ENCODE measurements at places on chromosomes 7 and 10. TPM values are rescaled to one million over a fixed set of nuclear protein-coding genes. Genes with fewer than 3 reads are reported as not detected.

Gene PVRIG
- 9.2 TPM for polyA plus RNA-seq

Gene FEZF1
- polyA plus RNA-seq: not detected

Gene IFIT2
- 7.1 TPM for polyA plus RNA-seq

Gene CLCN1
- polyA plus RNA-seq: 0.22 TPM

Gene METTL27
- polyA plus RNA-seq: 13.0 TPM

Gene SEMA3A
- polyA plus RNA-seq: 14.7 TPM

Gene RPEL1
- not detected for polyA plus RNA-seq

Gene FKBP6
- polyA plus RNA-seq: 0.64 TPM

Gene ACSM6
- polyA plus RNA-seq: 0.14 TPM

Gene NRCAM
- polyA plus RNA-seq: 24.8 TPM

Gene TMEM225B
- 1.4 TPM for polyA plus RNA-seq

Gene DRGX
- polyA plus RNA-seq: not detected

Gene STEAP2
- polyA plus RNA-seq: 18.9 TPM

Gene ADAM12
- polyA plus RNA-seq: 19.7 TPM

Gene LRIT1
- polyA plus RNA-seq: not detected

Gene C10orf143
- 7.1 TPM for polyA plus RNA-seq

Gene GSAP
- polyA plus RNA-seq: 20.6 TPM

Gene YKT6
- polyA plus RNA-seq: 77.7 TPM

Gene HSPA12A
- 48.7 TPM for polyA plus RNA-seq

Gene ACHE
- 5.3 TPM for polyA plus RNA-seq

Gene GPC2
- 16.6 TPM for polyA plus RNA-seq

Gene NDUFB2
- 212 TPM for polyA plus RNA-seq

Gene ALOX5
- 6.4 TPM for polyA plus RNA-seq

Gene PDE1C
- 5.0 TPM for polyA plus RNA-seq

Gene MMD2
- polyA plus RNA-seq: not detected

Gene TAS2R60
- not detected for polyA plus RNA-seq

Gene NUDT13
- polyA plus RNA-seq: 10.4 TPM

Gene SEC61A2
- 25.7 TPM for polyA plus RNA-seq

Gene CALML3
- not detected for polyA plus RNA-seq

Gene SORBS1
- polyA plus RNA-seq: 28.2 TPM

Gene ADIRF
- polyA plus RNA-seq: 20.8 TPM

Gene MYOF
- polyA plus RNA-seq: 32.5 TPM

Gene C10orf67
- 2.2 TPM for polyA plus RNA-seq

Gene WNT16
- polyA plus RNA-seq: 0.04 TPM

Gene STEAP4
- 0.14 TPM for polyA plus RNA-seq

Gene SUN3
- polyA plus RNA-seq: 0.26 TPM

Gene NODAL
- polyA plus RNA-seq: 0.44 TPM

Gene REEP3
- 26.5 TPM for polyA plus RNA-seq

Gene ZC3HAV1L
- polyA plus RNA-seq: 17.3 TPM

Gene PON1
- 1.9 TPM for polyA plus RNA-seq

Gene CPA2
- polyA plus RNA-seq: 0.58 TPM

Gene ATP5MK
- 196 TPM for polyA plus RNA-seq

Gene SPDYE3
- 10.4 TPM for polyA plus RNA-seq

Gene CACUL1
- polyA plus RNA-seq: 35.1 TPM

Gene STRIP2
- 2.0 TPM for polyA plus RNA-seq

Gene TAS2R4
- polyA plus RNA-seq: 5.1 TPM

Gene PTPN20
- 3.2 TPM for polyA plus RNA-seq

Gene ETV1
- 37.5 TPM for polyA plus RNA-seq
